DMS79 (cell line): ENCODE measurements at places on chromosomes 16 and 17.

DNA sequence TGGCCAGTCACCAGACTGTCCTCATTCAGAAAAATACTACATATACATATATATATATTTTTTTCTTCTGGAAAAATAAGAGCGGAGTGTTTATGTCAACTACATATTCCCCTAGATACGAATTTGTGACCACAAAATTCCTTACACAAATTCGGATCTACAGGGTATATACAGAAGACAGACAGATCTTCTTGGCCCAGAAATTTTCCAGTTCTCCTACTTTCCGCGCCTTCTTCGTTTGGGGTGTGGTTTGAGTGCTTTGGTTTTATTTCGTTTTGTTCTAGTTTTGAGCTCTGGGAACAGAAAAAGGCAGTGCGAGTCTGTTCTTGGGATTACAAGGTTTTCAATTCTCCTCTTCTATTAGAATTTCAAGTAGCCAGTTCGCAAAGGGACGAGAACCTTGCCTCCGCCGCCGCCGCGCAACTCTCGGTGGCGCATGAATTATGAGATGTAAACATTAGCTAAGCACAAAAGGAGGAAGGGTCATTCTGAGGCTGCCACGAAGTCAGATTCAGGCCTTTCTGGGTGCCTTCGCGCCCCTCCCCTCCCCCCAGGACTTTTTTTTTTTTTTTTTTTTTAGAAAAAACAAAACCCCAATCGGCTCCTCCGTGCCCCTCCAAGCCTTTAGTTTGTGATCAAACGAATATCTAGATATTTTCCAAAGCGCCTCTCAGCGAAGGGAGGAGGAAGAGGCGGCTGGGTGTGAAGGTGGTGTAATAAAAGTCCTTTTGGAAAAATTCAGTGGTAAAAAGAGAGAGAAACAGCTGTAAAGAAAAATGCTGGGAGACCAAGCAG is 1.8 kb upstream of the HOXB4 start:
- no peak for DNase-seq

DNA sequence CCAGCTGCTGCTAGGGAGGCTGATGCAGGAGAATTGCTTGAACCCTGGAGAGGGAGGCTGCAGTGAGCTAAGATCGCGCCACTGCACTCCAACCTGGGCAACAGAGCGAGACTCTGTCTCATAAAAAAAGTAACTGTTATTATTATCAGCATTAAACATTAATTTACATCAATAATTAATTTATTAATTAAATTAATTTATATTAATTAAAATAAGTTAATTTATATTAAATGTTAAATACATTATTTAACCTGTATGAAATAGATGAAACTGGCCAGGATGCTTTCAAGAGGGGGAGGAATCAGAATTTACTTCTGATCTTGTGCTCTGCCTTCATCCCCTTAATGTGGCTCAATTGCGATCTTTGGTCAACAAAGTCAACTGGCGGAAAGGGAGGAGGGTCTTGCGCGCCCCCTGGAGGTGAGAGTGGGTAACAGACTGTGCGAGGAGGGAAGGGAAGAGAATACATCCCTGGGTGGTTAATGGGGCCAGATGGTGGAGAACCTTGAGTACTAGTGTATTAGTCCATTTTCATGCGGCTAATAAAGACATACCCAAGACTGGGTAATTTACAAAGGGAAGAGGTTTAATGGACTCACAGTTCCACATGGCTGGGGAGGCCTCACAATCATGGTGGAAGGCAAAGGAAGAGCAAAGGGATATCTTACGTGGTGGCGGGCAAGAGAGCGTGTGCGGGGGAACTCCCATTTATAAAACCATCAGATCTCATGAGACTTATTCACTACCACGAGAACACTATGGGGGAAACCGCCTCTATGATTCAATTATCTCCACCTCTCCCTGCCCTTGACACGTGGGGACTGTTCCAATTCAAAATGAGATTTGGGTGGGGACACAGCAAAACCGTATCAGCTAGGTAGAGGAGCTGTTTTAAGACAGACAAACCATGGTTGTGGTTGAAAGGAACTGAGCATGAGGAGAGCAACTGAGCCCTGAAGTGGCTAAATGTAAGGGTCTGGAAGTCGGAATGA is 15.7 kb upstream of the CPPED1 start:
- DNase-seq: no peak

DNA sequence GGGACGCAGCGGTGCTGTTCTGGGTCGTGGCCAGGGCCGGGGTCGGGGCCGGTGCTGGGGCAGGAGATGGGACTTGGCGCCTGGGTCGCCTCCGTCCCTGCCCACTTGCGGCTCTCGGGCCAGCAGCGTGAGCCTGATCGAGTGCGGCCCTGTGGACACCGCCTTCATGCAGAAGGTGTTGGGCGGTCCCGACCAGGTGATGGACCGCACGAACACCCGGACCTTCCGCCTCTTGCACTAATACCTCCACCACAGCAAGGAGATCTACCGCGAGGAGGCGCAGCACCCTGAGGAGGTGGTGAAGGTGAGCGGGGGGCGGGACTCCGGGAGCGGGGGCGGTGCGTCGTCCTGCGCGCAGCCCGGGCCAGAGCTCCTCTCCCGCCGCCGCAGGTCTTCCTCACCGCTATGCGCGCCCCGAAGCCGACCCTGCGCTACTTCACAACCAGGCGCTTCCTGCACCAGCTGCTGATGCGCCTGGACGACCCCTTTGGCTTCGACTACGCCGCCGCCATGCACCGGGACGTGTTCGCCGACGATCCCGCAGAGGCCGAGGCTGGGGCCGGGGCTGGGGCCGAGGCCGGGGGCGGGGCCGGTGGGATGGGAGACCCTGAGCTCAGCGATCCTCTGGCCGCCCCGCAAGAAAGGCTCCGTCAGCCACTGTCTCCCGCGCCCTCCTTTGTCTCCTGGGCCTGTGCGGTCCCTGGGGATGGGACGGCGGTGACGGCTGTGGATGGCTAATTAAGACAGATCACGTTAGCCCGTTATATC is 4.5 kb upstream of the HSD17B1 start:
- DNase-seq: no peak

- no peak for DNase-seq
These were observed 645 bp upstream of the GFOD2 start for GRCh38 chr16:67719778-67720144.

GRCh38 chr16:24906901-24907300 is 61.1 kb downstream of the SLC5A11 start:
- no peak for DNase-seq

DNA sequence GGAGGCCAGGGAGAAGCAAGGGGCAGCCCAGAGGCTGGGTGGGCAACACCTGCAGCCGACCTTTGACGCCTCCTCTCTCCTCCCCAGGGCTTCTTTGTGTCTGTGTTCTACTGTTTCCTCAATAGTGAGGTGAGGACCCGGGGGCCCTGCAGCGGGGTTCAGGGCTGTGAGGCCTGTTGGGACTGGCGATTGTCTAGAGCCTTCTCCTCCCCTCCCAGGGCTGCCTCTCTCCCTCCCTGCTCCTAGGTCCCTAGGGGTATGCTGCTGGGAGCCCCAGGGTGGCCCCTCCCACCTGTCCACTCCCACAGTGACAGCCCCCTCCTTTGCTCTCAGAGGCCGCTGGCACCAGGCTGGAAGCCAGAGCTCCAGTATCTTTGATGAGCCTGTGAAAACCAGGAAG is 10.8 kb upstream of the SPPL2C start:
- DNase-seq: no peak

DNA sequence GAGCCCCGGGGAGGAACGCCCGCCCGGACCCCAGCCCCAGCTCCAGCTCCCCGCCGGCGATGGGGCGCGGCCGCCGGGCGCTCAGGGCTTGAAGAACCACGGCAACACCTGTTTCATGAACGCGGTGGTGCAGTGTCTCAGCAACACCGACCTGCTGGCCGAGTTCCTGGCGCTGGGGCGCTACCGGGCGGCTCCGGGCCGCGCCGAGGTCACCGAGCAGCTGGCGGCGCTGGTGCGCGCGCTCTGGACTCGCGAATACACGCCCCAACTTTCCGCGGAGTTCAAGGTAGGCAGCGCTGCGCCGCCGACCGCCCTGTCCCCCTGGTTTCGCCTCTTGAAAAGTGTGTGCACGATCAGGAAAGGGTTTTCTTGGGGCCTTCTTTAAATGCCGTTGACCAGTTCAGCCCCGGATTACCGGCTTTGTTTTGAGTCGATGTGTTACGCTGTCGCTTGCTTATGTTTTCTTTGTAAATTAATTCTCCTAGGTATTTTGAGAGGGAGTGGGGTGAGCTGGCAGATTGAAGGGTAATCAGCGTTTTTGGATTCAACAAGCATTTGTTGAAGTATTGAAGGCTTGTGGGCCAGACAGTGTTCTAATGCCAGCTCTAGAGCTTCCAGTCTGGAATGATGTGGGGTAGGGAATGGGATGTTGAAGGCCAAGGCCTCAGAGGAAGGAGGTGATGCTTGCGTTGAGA is 681 bp downstream of the USP43 start:
- no peak for DNase-seq

- no peak for DNase-seq
These were observed 202.3 kb downstream of the RAB11FIP4 start for GRCh38 chr17:31593806-31594205.

DNA sequence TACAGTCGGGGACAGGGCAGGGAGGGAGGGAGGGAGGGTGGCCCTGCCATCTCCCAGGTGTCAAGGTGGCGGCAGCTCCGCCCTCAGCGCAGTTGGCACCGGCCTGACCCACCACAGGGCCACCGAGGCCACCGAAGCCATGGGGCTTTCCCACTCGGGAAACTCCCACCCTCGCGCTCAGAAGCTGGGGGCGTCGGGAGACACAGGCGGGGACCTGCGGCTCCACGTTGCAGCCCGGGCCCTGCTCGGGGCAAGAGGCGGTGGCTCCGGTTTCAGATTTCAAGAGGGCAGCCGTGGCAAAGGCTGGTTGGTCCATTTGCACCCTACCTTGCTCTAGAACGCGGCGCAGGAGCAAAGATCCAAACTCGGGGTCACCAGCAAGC is 544 bp downstream of the CYB561 start:
- peak; percentile 21 for DNase-seq

DNA sequence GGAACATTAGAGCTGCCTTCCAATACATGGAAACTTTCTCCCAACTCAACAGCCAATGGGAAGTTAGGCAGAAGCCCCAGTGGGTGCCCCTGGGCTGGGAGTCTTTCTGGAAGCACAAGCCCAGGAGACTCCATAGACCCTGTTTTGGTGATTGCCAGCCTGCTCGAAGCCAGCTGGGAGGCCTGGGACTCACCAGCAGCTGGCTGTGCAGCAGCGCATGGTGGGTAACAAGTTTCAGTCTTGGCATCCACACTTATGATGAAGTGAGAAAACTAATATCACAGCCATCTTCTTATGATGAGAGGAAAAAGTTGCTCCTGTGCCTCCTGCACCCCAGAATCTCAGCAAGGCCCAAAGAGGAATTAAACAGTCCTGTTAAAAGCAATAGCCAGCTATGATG is 522.5 kb upstream of the CDH5 start:
- DNase-seq: no peak

- no peak for DNase-seq
These were observed 283.6 kb upstream of the SALL1 start for GRCh38 chr16:51434567-51435198.

- DNase-seq: no peak
These were observed 153.6 kb upstream of the ERCC4 start for GRCh38 chr16:13766334-13766733.

DNA sequence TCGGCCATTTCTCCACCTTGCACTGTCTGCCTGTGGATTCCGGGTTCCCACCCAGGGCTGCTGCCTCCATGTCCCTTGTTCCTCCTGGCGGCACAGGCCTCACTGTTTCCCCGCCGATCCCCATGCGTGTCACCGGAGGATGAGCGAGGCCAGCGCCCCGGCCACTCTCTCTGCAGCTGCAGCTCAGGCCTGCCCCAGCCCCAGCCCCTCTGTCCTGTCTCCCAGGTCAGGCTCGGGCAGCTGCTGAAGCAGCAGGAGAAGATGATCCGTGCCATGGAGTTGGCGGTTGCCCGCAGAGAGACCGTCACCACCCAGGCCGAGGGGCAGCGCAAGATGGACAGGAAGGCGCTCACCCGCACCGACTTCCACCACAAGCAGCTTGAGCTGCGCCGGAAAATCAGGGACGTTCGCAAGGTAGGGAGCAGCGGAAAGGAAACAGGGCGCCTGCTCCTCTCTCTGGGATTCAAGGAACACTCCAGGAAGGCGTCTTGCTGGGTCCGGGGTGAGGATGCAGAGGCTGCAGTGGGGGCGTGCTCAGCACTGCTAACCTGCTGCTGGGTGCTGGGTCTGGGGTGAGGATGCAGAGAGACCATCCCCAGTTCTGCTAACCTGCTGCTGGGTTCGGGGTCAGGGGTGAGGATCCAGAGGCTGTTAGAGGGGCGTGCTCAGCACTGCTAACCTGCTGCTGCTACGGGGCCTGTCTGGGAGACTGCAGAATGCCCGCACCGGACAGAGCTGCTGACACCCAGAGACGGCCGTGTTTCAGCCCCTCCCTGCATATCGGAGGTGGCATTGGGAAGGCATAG is 6.1 kb upstream of the GAA start:
- DNase-seq: no peak

DNA sequence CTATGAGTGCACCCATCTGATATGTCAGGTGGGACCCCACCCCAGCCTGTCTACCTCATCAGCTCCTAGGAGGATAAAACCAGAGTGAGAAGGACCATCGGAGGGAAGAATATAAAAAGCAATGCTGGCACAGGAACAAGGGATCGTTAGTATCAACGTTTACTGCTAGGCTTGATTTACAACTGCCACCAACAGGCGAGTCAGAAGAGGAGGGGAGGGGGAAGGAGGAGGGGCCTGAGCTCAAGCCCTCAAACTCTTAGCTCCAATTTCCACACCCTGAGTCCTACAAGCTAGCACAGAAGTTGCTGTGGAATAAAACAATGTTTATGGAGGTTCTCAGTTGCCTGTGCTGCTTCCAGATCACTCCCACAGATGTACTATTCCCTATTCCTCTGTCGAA is 234.5 kb downstream of the C16orf78 start:
- no peak for DNase-seq

- no peak for DNase-seq
These were observed 71.4 kb upstream of the ARL4D start for GRCh38 chr17:43327421-43327820.

- DNase-seq: no peak
These were observed 8.8 kb upstream of the SALL1 start for GRCh38 chr16:51159865-51160264.

GRCh38 chr16:79379095-79379494 is 221.4 kb downstream of the MAF start:
- no peak for DNase-seq
